ENCODE measurements at places on chromosomes 3 and 15.

GRCh38 chr3:123696808-123697207 lies 112.0 kb upstream of the HACD2 start:
- DNase-seq: no peak

GRCh38 chr15:91424001-91424400 lies 323.9 kb downstream of the SV2B start:
- DNase-seq: no peak

DNA sequence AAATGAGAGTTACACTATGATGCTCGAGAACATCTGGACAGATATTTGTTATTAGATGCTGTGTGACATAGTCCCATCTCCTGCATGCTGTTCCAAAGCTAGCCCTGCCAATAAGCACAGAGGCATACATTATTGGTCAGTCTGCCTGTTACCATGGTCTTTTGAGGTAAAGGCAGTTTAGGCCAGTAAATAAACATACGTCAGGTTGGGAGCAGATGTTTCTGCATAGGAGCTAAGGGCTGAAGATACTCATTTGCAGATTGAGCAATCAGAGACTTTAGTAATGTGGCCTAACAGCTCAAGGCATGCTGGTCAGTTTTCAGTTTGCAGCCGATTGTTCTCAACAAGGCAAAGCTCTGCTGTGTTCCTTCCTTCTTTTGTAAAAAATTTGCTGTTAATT lies 192.9 kb downstream of the ADAMTSL3 start:
- no peak for DNase-seq

DNA sequence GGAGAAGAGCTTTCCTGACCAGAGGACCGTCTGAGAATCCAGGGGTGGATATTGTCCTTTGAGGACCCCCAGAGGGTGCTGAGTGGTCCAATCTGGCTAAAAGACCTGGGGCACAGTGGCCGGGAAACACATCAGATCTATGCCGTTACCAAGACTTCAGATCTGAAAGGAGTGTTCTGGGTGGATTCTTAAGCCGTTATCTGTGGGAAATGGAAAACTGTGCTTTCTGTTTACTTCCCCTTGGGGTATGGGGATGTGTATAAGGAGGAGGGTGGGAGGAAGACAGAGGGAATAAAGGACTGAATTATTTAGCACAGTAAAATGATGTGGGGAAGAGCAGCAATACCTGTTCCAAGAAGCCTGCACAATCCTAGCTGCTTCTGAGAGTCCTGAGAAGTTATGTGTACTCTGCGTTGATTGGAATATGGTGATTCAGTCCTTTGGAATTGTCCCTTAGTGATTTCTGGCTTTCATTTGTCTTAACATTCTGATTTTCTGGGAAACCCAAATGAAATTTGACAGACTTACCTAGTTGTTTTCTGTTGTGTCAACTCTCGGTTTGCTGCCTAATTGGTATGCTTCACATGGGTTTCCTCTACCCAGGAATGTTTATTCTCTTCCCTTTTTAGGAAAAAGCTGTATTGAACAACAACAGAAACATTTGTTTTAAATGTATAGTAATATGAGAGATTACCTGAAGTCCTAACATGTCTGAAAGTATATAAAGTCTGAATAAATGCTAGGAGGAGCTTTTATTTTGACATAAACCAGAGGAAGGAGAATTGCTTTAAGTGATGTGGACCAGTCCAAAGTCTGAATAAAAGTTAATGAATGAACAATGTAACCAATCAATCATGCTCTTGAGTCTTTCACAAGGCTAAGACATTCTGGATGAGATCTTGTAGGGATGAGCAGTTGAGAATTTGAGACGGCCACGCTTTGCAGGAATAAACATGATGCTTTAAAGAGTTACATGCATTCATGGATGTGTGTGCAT lies 427.1 kb upstream of the C2CD4B start:
- DNase-seq: no peak

GRCh38 chr3:32818229-32818969 lies 602 bp downstream of the TRIM71 start:
- DNase-seq: no peak

DNA sequence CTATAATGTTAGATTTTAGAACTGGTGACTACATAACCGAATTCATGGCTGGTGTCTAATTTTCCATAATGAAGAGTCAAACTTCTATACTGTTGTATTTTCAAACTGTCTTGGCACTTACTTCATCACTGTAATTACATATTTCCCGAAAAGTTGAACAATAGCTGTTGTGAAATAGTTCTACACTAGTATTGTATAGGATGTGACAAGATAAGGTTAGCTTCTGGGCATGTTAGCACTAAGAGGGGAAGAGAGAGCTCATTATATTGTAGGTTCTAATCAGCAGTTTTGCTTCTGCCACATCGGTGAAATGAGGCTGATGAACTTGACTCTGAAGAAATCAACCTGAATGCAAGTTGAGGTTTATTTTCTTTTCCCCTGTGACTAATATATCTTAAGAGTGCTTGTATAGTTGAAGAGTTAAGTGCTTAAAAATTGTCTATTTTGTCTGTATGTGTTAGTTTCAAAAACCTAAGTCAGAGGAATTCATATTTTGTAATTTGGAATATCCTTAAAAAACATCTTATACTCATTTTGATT lies 8.9 kb downstream of the GYG1 start:
- no peak for DNase-seq

DNA sequence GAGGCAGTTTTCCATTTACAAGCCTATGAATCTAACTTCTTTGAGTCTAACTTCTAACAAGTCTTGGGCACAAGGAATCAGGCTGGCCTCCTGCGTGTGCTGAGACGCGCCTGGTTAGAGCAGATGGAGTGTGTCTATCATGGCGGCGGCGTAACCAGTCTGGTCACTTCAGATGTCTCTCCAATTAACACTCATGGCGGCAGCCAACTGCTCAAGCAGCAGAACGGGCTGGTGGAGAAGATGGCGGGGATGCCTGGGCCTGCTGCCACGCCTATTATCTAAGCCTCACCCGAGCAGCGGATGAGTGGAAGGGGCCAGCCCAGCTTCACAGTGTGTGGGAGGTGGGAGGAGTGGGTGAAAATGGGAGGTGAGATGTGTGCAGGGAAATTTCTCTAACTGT lies 246.4 kb upstream of the TPRG1 start:
- DNase-seq: no peak

GRCh38 chr3:69105320-69105719 lies 17.1 kb downstream of the LMOD3 start:
- DNase-seq: no peak

GRCh38 chr15:73990250-73991005 lies 1.7 kb downstream of the STOML1 start:
- DNase-seq: no peak

DNA sequence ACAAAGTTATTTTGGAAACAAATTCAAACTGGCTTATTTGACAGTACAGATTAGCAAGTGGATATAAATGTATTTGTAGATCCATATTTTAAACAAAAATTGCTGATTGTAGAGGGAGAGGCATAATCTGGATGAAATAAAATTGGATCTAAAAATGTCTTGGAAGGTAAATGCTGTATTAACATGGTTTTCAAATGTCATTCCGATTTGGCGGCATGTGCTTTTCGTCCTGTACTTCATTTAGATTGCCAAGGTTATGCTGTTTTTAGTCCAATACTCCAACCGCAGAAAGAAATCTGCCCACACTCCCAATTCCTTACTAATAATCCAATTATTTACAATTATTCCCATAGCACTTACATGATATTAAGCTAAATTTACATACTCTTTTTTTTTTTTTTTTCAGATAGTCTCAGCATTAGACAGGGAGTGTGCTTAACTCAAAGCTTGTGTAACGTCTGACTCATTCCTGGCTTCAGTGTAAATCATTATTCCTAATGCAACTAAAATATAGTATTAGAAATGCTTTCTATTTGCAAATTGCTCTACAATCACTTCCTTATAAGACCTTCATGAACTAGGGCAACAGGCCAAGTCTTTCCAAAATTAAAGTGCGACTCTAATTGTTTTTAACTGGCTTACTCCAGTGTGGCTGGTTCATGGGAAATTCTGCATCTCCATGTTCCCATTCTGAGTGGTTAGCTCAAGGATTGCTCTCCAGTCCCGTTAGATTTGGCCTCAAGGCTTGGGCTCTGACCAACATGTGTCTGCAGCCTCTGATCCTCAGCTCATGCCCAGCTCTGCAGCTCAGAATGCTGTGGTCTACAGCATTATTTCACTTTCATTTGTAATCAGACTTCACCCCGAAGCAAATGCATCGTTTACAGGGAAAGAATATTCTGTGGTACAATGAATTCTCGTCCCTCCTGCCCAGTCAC lies 103.9 kb downstream of the FBN1 start:
- no peak for DNase-seq

GRCh38 chr15:59174835-59175831 lies 31.5 kb upstream of the LDHAL6B start:
- DNase-seq: peak; percentile 69

GRCh38 chr3:152376351-152377183 lies 107.8 kb downstream of the MBNL1 start:
- no peak for DNase-seq

GRCh38 chr3:79973482-79973881 lies 205.7 kb upstream of the ROBO1 start:
- DNase-seq: no peak

- DNase-seq: peak; percentile 90
Measured at GRCh38 chr15:40762919-40763800, 708 bp upstream of the GCHFR start.

DNA sequence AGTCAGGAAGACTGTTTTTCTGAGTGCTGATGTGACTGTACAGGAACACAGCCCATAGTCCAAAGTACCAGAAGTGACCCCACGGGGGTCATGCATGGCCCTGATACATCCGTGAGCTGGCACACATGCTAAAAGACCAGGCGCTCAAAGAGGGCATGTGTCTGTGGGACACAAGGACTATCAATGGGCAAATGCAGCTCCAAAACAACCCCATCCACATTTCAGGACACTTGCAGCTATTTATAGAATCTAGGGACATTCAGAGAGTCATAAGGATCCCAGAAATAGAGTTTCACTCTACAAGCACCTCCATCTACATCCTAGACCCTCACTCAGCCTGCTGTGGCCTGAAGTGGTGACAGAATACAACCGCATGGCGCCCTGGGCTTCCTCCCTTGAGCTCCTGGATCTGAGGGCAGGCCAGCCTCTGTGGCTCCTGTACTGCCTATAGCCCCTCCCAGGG lies 17.0 kb downstream of the SLC25A20 start:
- DNase-seq: no peak

DNA sequence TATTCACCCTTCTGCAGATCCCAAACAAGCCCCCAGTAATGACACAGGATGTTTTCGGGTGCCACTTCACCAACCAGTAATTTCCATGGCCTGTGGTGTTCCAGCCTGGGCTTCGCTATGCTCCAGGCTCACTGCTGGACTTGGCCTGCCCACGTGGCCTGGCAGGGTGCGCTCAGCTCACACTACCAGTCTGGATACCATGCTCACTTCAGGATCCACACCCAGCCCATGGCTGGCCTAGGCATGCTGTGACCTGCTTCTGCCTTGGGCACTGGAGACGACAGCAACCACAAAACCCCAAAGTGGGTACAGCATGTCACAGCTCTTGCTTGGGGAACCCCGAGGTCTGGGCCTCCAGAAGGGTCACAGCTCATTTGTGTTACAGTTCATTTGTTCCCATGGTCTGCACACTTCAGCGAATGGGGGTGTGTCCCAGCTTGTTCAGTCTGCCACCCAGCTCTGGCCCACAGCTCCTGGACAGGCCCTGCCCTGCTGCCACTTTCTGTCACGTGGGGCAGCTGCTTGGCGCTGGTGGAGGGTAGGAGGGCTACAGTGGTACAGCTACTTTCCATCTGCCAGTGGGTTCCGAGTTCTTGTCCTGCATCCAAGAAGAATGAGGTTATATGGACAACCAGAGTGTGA lies 650.8 kb downstream of the MCTP2 start:
- DNase-seq: no peak

DNA sequence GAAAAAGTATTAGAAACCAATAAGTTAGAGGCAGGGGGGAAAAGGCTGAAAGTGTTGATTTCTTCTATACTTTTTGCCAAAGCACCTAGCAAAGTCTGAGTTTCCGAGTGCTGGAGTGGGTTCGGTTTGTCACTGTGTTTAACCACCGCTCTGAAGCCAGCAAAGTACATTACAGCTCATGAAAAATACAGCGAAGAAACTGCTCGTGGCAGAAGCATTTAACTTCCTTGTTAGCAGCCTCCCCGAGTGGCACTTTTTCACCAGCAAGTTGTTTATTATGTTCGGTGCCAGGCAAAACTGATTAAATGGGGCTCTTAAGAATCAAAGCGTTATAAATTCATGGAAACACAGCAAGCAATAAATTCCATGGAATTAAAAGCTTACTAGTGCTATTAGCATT lies 313.6 kb downstream of the FOXP1 start:
- DNase-seq: no peak

DNA sequence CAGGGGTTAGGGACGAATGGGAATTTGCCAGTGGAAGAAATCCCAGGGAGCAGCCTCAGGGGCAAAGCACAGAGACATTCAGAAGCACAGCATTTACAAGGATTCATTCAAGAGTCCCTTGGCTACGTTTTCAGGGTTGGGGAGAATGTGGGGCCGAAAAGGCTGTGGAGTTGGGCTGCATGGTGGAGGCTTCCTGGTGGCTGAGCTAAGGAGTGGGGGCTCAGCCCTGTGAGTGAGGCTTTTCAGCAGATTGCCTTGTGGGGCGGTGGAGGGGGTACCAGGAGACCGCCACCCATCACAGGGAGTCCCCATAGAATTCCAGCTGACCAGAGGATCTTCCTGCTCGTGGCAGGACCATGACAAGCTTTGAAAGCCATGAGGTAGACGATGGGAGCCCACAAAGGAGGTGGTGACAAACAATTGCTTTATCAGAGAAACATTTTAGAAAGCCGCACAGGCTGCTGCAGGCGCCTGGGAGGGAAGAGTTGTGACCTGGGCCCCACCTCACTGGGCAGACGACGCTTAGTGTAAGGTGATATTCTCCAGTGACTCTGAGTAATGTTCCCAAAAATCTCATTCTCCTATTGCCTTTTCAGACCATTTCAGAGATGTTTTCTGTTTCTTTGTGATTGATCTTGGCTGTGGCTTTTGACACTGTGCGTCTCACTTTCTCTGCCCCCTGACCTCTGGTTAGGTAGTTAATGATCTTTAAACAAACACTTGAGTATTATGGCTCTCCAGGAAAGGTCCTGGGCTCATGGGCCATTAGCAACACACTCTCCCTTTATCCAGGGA lies 128.0 kb downstream of the DNAJB8 start:
- no peak for DNase-seq

GRCh38 chr3:81764665-81765064 lies 3.2 kb upstream of the GBE1 start:
- no peak for DNase-seq

All from colonic mucosa (tissue), 4 donors.